ENCODE measurements at places on chromosomes 16 and 17. TPM values are rescaled to one million over a fixed set of nuclear protein-coding genes. Genes with fewer than 3 reads are reported as not detected.

DNA sequence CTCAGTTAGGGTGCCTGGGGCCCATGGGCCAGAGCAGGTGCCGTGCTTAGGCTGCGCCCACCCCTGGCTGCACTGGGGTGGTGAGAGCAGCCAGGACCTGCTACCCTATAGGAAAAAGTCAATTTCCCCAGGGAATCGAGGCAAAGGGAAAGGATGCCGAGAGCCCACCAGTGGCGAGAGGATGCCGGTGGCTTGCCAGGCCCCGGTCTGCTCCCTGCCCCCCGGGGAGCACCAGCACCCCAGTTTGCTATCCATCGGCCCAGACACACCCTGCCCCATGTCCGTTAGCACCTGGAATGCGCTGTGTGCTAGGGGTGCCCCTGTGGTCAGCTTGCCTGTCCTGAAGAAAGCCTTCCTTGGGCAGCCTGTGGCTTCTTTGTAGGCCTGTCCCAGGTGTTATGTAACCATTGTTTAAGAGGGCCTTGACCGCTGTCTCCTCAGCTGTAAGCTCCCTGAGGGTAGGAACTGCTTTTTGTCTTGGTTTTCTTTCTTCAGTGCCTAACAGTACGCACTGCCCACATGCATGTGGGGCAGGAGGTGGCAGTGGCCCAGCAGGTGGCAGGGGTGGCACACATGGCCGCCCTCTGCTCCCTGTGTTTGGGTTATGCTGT is 40.8 kb downstream of the NT5M start:
- DNase-seq: no peak
- peaks cover 10% of the 10 kb centered on the region for H3K4me1 ChIP-seq
- no peaks in the 10 kb centered on the region for H3K36me3 ChIP-seq
- no peak overlapping the region for H3K4me3 ChIP-seq
- no peaks in the 10 kb centered on the region for H3K27me3 ChIP-seq

DNA sequence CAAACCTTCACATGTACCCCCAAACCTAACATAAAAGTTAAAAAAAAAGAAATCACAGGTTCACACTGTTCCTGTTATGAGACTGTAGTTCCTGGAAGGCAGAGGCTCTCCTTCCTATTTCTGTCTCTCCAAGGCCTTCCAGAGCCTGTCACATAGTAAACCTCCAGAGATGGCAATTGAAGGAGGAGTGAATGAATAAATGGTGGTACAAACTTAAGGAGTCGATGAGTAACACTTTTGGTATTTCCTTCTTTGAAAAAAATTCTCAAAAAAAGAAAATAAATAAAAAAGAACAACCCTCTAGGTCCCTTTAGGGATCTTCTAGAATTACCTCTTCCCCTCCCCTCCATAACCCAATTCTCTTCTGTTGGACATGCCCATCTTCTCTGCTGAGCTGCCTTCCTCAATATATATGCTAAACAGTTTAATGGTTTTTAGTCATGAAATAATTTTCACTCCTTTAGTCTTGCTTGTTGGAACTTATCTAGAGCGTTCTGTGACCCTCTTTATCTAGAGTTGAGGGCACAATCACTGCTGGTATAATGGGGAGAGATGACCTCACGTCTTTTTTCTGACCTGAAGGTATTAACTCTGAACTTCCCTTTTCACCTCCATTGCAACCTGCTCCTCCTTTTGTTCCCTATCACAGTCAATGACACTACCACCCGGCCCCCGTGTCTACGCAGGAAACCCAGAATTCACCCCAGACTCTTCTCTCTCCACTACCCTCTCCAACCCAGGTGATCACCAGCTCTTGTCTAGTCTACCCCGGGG is 1.7 kb upstream of the TAF15 start:
- H3K36me3 ChIP-seq: no peaks in the 10 kb centered on the region
- no peak overlapping the region for H3K27ac ChIP-seq
- no peak for DNase-seq
- peaks cover 9% of the 10 kb centered on the region for H3K4me1 ChIP-seq
- H3K27me3 ChIP-seq: peaks cover 11% of the 10 kb centered on the region

DNA sequence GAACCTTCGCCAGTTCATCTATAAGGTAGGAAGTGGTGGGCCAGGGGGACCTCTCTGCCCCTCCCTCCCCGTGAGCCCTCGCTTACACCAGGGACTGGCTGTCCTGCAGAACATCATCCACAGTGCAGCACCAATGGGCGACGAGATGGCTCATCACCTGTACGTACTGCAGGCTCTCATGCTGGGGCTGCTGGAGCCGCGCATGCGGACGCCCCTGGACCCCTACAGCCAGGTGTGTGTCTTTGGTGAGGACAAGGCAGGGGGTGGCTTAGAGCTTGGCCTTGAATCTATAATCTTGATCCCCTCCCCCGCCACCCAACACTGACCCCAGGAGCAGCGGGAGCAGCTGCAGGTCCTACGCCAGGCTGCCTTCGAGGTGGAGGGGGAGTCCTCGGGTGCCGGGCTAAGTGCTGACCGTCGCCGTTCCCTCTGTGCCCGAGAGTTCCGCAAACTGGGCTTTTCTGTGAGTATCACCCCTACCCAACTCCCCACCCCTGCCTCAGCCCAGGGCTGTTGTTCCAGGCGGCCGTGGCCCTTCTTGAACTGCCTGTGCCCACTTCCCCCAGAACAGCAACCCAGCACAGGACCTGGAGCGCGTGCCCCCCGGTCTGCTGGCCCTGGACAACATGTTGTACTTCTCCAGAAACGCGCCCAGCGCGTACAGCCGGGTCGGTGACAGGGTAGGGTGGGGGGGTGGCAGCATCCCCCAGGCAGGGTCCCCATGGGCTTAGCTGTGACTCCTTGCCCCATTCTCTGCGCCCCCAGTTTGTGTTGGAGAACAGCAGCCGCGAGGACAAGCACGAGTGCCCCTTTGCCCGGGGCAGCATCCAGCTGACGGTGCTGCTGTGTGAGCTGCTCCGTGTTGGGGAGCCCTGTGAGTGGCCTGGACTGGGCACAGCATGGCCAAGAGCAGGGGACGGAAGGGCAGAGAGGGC is 2.7 kb downstream of the ELMO3 start:
- peaks cover 6% of the 10 kb centered on the region for H3K36me3 ChIP-seq
- peaks cover 3% of the 10 kb centered on the region for H3K4me1 ChIP-seq
- no peaks in the 10 kb centered on the region for H3K27me3 ChIP-seq
- no peak for DNase-seq
- H3K27ac ChIP-seq: no peak overlapping the region

DNA sequence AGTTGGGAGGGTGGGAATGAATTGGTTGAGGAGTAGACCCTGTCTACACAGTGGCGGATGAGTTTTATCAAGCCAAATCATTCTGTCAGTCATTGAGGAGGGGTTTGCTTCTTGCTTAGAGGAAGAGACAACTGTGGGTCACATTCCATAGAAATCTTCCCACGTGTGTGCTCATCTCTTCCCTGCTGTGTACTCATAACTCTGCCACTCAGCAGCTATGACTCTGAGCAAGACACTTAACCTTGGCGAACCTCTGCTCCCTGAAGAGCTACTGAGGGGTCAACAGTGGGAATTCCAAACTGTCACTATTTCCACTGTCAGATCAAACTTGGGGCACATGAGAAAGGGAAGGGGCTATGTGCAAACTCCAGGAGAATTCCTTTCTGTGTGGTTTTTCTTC is 72.6 kb upstream of the COX10 start:
- H3K27me3 ChIP-seq: no peaks in the 10 kb centered on the region
- H3K4me3 ChIP-seq: no peak overlapping the region
- DNase-seq: no peak
- H3K27ac ChIP-seq: no peak overlapping the region

DNA sequence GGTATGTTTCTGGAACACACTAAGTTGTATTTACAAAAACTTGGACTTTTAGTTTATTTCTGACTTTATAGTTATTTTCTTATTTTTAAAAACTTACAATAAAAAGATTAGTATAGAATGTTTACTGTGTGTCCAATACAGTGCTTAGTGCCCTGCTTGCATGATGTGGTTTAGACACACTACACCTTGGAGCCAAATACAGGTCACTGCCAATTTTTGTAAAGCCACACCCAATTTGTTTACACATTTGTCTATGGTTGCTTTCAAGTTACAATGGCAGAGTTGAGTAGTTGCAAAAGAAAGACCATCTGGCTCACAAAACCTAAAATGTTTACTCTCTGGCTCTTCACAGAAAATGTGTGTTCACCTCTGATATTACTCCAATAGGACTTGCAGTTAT is 807.1 kb downstream of the KCNJ2 start:
- DNase-seq: no peak
- no peaks in the 10 kb centered on the region for H3K4me1 ChIP-seq
- H3K4me3 ChIP-seq: no peak overlapping the region
- H3K36me3 ChIP-seq: peaks cover 1% of the 10 kb centered on the region

The RAB26 gene
- 20.4 TPM for total RNA-seq

The CDH3 gene
- total RNA-seq: 110 TPM
